ENCODE measurements at places on chromosomes 6 and 20.

DNA sequence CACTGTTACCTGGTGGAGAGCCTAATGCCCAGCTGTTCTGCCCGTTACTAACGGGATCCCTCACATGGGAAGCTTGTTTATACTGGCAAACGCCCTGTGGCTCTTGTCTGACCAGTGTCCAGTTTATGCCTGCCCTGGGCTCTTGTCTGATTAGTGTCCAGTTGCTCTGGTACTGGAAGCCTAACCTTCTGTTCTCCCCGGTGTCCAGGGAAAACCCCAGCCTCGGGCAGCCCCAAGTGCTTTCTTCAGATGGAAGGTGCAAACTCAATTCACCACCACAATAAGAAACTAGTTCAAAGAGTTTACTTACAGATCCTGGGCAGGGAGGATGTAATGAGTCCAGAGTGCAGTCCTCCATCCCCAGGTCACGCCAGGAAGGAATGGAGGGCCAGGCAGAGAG, 148.4 kb downstream of the TBXT start:
- DNase-seq = no peak

- no peak for DNase-seq
These were observed 219.7 kb downstream of the UNC5CL start for GRCh38 chr6:40819182-40819834.

GRCh38 chr6:155004576-155005372, 9.7 kb downstream of the TIAM2 start:
- no peak for DNase-seq

- no peak for DNase-seq
These were observed 57.6 kb upstream of the IPCEF1 start for GRCh38 chr6:154414021-154414813.

DNA sequence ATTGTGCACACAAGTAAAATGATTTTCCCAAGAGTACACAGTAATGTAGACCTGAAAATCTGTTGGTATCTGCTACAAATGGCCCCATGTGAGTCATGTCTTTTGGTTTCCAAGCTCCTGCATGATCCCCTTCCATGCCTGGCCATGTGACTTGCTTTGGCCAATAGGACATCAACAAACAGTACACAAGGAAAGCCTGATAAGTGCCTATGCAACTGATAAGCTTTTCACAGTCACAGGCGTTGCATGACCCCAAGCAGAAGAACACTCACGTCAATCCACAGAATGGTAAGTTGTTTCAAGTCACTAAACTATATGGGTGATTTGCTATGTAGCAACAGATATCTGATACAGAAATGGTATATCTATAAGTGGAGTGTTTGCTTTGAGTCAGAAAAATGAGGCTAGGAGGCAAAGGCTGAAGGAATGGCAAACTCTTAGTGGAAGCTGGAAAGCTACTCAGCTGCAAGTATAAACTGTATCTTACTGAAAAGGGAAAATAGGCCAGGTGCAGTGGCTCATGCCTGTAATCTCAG, 160.1 kb upstream of the BEND3 start:
- DNase-seq = no peak

GRCh38 chr6:53042112-53042511, 23.1 kb upstream of the FBXO9 start:
- DNase-seq = peak; percentile 22

DNA sequence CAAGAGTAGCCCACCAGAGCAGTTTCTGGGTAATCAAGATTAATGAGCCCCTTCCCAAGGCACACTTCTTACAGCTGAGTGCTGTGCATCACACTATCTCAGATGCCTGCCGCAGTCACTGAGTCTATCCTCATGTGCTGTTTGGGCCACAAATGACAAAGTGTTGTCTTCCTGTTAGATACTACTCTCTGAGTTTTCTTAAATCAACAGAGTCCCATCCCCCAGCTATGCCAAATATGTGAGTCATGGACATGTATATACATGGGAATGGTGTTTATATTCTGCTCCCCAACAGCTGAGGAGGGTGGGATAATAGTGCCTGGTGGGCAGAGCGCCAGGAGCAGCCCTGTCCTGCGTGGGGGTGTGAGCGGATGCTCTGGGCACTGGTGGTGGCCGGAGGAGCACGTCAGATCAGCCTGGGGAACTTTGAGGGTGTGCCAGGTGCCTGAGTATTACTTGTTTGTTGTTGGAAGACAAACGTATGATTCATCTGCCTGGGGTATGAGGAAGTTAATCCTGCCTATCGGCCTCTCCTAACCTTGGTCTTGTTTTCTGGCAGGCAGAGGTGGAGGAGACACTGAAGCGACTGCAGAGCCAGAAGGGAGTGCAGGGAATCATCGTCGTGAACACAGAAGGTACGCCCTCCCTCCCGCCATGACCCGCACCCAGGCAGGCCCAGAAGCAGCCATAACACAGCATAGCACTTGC, 9.6 kb downstream of the DYNLRB1 start:
- no peak for DNase-seq

GRCh38 chr6:167137081-167137480, 14.2 kb downstream of the CCR6 start:
- no peak for DNase-seq

DNA sequence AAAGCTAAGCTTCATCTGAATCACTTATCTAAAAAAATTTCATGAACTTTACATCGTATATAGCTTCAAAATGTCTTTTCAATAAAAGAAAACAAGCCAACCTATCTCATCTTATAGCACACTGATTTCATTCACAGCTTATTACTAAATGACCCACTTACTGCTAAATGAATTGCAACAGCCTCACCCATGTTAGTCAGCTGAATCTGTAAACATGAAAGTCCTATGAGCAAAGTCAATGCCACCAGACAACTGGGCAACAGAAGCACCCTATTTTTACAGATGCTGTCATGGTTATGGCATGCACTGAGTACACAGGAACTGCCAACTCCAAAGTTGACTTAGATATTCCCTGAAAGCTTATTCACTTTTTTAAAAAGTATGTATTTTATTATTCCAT, 41.2 kb upstream of the DST start:
- DNase-seq = no peak

- no peak for DNase-seq
These were observed 397.9 kb downstream of the SAMD5 start for GRCh38 chr6:147906361-147906760.

DNA sequence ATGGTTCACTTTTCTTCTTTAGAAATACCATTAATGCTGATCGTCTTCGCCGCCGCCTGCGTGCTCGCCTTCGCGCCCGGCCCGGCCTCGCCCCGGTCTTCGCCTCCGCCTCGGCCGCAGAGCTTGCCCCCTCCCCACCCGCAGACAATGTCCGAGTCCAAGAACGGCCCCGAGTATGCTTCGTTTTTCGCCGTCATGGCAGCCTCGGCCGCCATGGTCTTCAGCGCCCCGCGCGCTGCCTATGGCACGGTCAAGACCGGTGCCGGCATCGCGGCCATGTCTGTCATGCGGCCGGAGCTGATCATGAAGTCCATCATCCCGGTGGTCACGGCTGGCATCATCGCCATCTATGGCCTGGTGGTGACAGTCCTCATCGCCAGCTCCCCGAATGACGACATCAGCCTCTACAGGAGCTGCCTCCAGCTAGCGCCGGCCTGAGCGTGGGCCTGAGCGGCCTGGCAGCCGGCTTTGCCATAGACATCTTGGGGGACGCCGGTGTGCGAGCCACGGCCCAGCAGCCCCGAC, 4.8 kb upstream of the PRPH2 start:
- no peak for DNase-seq

GRCh38 chr6:139801571-139802321, 427.3 kb upstream of the CITED2 start:
- DNase-seq = peak; percentile 22

DNA sequence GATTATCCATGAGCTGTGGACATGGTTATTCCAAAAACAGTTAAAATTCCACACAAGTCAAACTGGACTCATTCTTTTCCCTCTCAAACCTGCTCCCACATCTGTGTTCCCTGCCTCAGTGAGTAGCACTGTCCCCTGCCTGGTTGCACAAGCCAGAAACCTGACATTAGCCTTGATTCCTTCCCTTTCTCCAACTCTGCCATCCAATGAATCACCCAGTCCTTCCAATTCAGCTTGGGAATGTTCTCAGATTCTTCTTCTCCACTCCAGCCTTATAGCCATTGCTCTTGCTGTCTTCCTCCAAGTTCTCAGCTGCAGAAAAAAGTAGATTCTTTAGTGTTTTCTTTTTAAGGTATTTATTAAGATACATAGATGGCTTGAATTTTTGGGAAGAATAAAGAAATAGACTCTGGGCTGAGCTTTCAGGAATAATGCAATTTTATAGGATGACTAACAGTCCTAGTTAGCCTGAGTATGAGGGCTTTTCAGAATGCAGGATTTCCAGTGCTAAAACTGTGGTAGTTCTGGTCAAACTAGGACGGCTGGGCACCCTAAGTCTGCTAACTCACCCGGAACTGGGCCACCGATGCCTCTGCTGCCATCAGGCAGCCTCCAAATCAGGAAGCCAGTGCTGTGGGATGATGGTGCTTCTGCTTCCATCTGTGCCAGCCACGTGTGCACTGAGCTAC, 18.2 kb upstream of the SASH1 start:
- DNase-seq = no peak

DNA sequence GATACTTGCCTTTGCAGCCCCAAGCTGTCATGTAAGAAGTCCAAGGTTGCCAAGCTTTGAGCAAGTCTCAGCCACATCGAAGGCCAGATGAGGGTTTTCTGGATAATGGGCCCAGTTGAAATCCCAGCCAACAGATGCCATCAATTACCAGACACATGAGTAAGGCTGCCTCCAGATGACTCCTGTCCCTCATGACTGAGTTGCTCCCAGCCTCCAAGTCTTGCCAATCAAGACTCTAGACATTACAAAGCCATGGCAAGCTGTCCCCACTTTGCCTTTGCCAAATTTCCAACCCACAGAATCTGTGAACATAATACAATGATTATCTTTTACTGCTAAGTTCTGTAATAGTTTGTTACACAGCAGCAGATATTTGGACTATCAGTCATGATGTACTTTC, 76.8 kb upstream of the ARMC2 start:
- no peak for DNase-seq

GRCh38 chr6:2558098-2558680, 192.5 kb downstream of the MYLK4 start:
- no peak for DNase-seq

DNA sequence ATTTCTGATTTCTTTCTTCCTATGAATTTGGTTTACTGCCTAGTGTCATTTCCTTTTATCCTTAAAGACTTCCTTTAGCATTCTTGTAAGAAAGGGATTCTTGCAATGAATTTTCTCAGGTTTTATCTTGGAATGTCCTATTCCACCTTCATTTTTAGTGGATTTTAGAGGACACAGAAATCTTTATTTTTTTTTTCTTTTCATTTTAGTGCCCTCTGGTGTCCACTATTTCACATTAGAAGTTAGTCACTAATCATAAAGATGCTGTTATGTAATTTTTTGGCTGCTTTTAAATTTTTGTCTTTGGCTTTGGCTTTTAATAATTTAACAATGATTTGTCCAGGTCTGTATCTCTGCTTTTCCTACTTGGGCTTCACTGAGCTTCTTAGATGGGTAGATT, 28.1 kb downstream of the LMBRD1 start:
- DNase-seq = no peak

DNA sequence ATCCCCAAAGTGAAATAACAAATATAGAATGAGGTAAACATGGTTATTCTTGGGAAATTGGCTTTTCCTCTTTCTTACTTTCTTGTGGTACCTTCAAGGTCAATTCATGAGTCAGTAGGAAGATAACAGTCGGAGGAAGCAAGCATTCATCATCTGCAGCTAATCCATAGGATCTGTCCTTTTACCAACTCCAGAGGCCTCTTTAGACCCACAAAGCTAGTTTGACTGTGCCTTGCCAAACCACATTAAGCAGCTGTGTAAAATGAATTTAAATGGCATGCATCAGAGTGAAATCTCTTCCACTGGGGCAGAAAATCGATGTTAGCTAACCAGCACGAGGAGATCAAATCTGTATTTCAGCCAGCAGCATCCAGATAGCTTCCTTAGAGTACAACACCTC, 171.3 kb downstream of the TMEM242 start:
- no peak for DNase-seq

GRCh38 chr6:136887953-136888352, 34.1 kb upstream of the SLC35D3 start:
- DNase-seq = no peak

DNA sequence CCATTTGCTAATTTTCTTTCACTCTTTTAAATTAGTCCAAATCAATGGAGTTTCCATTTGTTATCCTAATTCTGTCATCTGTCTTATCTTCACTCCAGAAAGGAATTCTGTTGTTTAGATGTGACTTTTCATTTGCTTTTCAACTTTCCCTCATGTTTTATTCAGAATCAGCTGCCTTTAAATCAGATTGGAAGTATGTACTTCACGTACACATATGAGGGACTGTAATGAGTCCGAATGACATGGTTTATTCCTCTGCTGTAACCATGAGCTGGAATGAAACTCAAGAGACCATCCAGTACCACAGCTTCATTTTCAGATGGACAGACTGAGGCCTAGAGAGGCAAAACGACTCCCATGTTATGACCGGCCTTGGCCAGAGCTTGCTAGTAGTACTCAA, 302.3 kb downstream of the KIF16B start:
- no peak for DNase-seq

GRCh38 chr6:100657678-100658330, 193.1 kb upstream of the SIM1 start:
- DNase-seq = peak; percentile 4

GRCh38 chr20:51661609-51662178, 106.5 kb downstream of the ATP9A start:
- no peak for DNase-seq

- DNase-seq = no peak
These were observed 5.2 kb upstream of the VEGFA start for GRCh38 chr6:43764772-43765171.

DNA sequence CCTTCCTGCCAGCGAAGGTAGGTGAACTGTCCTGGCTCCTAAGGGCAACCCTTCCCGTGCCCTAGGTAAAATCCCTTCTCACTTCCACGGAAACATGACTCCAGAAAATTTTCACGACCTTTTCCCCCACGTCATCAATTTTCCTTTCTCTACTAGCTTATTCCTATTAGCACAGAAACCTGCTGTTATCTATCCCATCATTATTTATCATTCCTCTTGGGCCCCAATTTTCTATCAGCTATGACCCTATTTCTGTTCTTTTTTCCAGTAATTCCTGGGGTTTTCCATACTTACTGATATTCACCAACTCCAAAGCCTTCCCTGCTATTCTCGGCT, 23.8 kb upstream of the GCM1 start:
- DNase-seq = no peak

Data from RPMI8226 (cell line).